ENCODE measurements at places on chromosomes 5 and 9. TPM values are rescaled to one million over a fixed set of nuclear protein-coding genes. Genes with fewer than 3 reads are reported as not detected.

The SLC1A3 gene
- 2.5 TPM for total RNA-seq

The IL9 gene
- not detected for total RNA-seq

The BHMT2 gene
- 4.4 TPM for total RNA-seq

- peak; percentile 63 for DNase-seq
- H3K36me3 ChIP-seq: no peaks in the 10 kb centered on the region
- H3K4me3 ChIP-seq: peak overlapping the region; percentile 68
- H3K27me3 ChIP-seq: peaks cover 94% of the 10 kb centered on the region
- H3K4me1 ChIP-seq: no peaks in the 10 kb centered on the region
Measured at GRCh38 chr5:88675708-88676636, 207.0 kb downstream of the MEF2C start.

GRCh38 chr9:117189121-117189520, 225.7 kb downstream of the ASTN2 start:
- H3K4me3 ChIP-seq: no peak overlapping the region
- no peaks in the 10 kb centered on the region for H3K27me3 ChIP-seq

DNA sequence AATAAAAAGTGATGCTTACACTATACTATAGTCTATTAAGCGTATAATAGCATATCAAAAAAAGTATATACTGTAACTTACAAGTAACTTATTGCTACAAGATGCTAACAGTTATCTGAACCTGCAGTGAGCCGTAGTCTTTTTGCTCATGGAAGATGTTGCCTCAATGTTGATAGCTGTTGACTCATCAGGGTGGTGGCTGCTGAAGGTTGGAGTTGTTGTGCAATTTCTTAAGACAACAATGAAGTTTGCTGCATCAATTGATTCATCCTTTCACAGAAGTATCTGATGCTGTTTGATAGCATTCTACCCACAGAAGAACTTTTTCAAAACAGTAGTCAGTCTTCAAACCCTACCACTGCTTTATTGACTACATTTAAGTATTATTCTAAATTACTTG, 7.8 kb upstream of the C9orf40 start:
- no peaks in the 10 kb centered on the region for H3K27me3 ChIP-seq
- H3K4me3 ChIP-seq: no peak overlapping the region
- H3K36me3 ChIP-seq: no peaks in the 10 kb centered on the region
- no peak overlapping the region for H3K27ac ChIP-seq
- peaks cover 3% of the 10 kb centered on the region for H3K4me1 ChIP-seq

The CCL27 gene
- not detected for total RNA-seq

Measured in GM23248 (cell line).